ENCODE measurements at places on chromosomes 13 and 19.

DNA sequence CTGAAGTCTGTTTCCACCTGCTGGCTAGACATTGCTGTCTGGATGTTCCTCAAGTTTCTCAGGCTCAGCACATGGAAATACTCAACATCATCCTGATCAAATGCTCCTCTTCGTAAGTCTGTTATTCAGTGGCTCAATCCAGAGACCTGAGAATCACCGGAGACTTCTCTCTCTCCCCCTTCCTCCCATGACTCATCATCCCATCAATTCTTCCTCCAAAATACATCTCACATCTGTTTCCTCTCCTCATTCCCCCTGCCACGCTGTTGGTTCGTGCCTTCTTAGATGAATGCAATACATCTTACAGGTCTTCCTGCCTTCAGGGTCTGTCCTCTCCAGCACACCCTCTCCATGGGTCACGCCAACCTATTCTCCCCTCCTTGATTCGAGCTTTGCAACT lies 7.4 kb upstream of the RXFP2 start:
- DNase-seq = no peak

GRCh38 chr13:103640606-103641005 lies 574.4 kb upstream of the SLC10A2 start:
- DNase-seq = no peak

DNA sequence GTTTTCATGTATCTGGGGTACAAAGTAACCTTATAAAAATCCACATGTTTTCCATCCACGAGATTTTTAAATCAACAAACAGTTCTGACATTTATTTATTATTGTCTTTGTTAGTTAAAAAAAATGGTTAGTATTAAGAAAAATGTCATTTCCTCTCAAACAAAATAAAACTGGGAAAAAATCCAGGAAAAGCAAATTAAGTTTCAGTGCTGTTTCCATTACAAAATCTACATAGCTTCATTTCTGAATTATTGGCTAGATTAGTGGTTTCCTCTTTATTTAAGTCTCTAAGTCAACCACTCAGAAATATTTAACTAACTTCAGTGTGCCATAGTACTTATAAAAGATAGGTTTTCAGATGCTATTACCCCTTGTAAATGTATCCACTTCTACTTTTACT lies 49.1 kb downstream of the MZT1 start:
- DNase-seq = no peak

DNA sequence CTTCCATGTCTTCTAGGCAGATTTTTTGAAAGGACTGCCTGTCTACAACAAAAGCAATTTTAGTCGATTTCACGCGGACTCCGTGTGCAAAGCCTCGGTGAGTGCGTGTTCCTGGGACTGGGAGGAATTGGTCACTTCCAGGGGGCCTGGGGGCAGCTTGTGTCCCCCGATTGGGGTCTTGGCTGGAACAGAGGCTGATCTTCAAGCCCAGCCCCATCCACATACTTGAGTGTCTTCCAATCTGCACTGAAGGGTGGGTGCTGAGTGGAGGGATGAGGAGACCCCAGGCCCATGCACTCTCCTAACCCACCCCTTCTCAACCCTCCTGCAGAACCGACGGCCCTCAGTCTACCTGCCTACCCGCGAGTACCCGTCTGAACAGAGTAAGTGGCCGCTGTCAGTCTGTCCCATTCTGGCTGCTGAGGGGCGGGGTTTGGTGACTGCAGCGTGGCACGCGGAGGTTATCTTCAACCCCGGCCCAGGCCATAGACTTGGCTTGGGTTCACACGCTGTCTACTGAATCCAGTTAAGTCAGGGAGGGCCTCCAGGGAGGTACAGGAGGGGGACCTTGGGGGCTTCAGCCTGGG lies 4.7 kb downstream of the DDA1 start:
- DNase-seq = no peak

- no peak for DNase-seq
Measured at GRCh38 chr19:38547421-38547820, 70.3 kb downstream of the MAP4K1 start.
